Smooth muscle cell of the pulmonary artery (primary cell): ENCODE measurements at places on chromosomes 4 and X. TPM values are rescaled to one million over a fixed set of nuclear protein-coding genes. Genes with fewer than 3 reads are reported as not detected.

The CLCN5 gene
- total RNA-seq, result 12.0 and 17.7 TPM in 2 replicates

The SLC2A9 gene
- total RNA-seq, result 2.4 and 3.8 TPM in 2 replicates

The ZFYVE28 gene
- total RNA-seq, result 12.4 and 22.5 TPM in 2 replicates

The PLS3 gene
- 344 and 345 TPM in 2 replicates for total RNA-seq

The MAGEB2 gene
- not detected in 2 replicates for total RNA-seq

The MAGED4B gene
- total RNA-seq, result 31.4 and 48.5 TPM in 2 replicates

The OPHN1 gene
- total RNA-seq, result 5.9 and 11.9 TPM in 2 replicates

The GRIA2 gene
- 0.26 TPM in 1 of 2 replicates, not detected in the other for total RNA-seq

The CFAP99 gene
- total RNA-seq, result 0.13 TPM in 1 of 2 replicates, not detected in the other

The NHS gene
- 4.4 and 5.1 TPM in 2 replicates for total RNA-seq

The AR gene
- 7.3 and 7.6 TPM in 2 replicates for total RNA-seq

The LNX1 gene
- 9.1 and 15.1 TPM in 2 replicates for total RNA-seq

The TCEAL2 gene
- 0.23 TPM in 1 of 2 replicates, not detected in the other for total RNA-seq

The MUC7 gene
- total RNA-seq, result not detected in 2 replicates

The TRIM2 gene
- total RNA-seq, result 34.1 and 49.1 TPM in 2 replicates

The VSIG1 gene
- total RNA-seq, result 0.07 and 0.20 TPM in 2 replicates

The SYTL5 gene
- total RNA-seq, result 2.2 and 2.9 TPM in 2 replicates

The CSN1S1 gene
- not detected in 2 replicates for total RNA-seq

The PPP2R2C gene
- total RNA-seq, result under 0.01 and 0.07 TPM in 2 replicates

The KANTR gene
- total RNA-seq, result 11.5 and 13.7 TPM in 2 replicates

The CLIC2 gene
- 0.33 and 0.78 TPM in 2 replicates for total RNA-seq

The MAGEA4 gene
- not detected in 2 replicates for total RNA-seq

The CHRDL1 gene
- 0.03 and 17.1 TPM in 2 replicates for total RNA-seq

The SSR4 gene
- total RNA-seq, result 103 and 105 TPM in 2 replicates

The NUP62CL gene
- total RNA-seq, result not detected in 2 replicates

The SLC38A5 gene
- 106 and 110 TPM in 2 replicates for total RNA-seq

The VCX3B gene
- not detected in 2 replicates for total RNA-seq

The TLR10 gene
- not detected in 2 replicates for total RNA-seq

The TIGD4 gene
- total RNA-seq, result 0.26 and 0.43 TPM in 2 replicates

The DAPP1 gene
- total RNA-seq, result not detected in 2 replicates

The HOPX gene
- 0.26 and 0.50 TPM in 2 replicates for total RNA-seq

The ABLIM2 gene
- total RNA-seq, result 0.98 and 2.7 TPM in 2 replicates

The CT55 gene
- total RNA-seq, result not detected in 2 replicates

The CFAP299 gene
- total RNA-seq, result 2.9 and 3.5 TPM in 2 replicates

The RIPPLY1 gene
- total RNA-seq, result not detected in 2 replicates

The USP9X gene
- 188 and 217 TPM in 2 replicates for total RNA-seq

The PPBP gene
- total RNA-seq, result not detected in 2 replicates

The SLC25A6 gene
- 200 and 212 TPM in 2 replicates for total RNA-seq

The NAP1L2 gene
- total RNA-seq, result 1.2 and 1.3 TPM in 2 replicates

The GUCY1A1 gene
- total RNA-seq, result 0.69 and 3.2 TPM in 2 replicates

The SMAD1 gene
- 6.8 and 7.9 TPM in 2 replicates for total RNA-seq

The BRCC3 gene
- total RNA-seq, result 14.3 and 16.1 TPM in 2 replicates

The TCEAL9 gene
- total RNA-seq, result 73.2 and 92.0 TPM in 2 replicates

The MAGEA1 gene
- total RNA-seq, result not detected in 2 replicates

The CETN2 gene
- total RNA-seq, result 28.0 and 31.3 TPM in 2 replicates

The IL21 gene
- total RNA-seq, result not detected in 2 replicates

The PABPC5 gene
- 0.86 and 3.3 TPM in 2 replicates for total RNA-seq

The UCHL1 gene
- total RNA-seq, result 213 and 291 TPM in 2 replicates

The SYN1 gene
- total RNA-seq, result 0.07 and 0.36 TPM in 2 replicates

The CXCL5 gene
- 0.59 and 1.7 TPM in 2 replicates for total RNA-seq

The DDX60 gene
- total RNA-seq, result 14.6 and 17.4 TPM in 2 replicates
